ENCODE measurements at places on chromosomes 6 and 20.

DNA sequence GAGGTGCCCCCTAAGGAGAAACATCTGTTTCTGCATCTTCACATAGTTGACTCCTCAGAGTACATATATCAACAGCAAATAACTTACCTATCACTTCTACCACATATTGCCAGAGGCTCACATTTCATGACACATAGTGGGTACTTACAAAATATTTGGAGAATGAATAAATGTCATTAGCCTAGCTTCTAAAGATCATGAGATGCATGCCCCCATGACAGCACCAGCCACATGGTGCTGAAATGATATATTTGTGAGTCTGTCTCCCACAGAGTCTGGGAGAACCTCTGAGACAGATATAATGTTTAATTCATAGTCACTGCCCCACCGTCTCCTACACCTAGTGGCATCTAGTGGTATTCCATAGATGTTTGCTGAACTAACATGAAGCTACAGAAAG lies 555.6 kb downstream of the KIF16B start:
- DNase-seq: no peak

- no peak for DNase-seq
Observed at GRCh38 chr20:30487947-30488926, 769.2 kb upstream of the DEFB115 start.

- peak; percentile 89 for DNase-seq
Observed at GRCh38 chr6:158649289-158650143, at the start of gene SYTL3. SYTL3 (plus strand) TSS chr6:158650054; CDS start chr6:158663269, 13,215 bp downstream.

DNA sequence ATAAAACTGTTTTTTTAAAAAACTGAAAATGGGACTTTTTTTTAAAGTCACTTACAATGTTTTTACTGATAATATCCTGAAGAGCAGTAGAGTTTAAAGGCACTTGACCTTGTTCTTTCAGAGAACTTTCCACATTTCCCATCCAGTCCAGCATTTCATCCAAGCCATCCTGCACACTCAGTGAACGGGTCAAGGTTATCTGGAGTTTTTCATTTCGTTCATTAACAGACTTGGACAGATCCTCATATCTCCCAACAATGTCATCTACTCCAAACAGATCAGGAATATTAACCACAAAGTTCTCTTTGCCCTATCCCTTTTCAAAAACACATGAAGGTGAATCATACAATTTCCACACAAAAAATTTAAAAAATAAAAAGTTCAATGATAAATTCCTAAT lies 69.1 kb downstream of the DST start:
- no peak for DNase-seq

DNA sequence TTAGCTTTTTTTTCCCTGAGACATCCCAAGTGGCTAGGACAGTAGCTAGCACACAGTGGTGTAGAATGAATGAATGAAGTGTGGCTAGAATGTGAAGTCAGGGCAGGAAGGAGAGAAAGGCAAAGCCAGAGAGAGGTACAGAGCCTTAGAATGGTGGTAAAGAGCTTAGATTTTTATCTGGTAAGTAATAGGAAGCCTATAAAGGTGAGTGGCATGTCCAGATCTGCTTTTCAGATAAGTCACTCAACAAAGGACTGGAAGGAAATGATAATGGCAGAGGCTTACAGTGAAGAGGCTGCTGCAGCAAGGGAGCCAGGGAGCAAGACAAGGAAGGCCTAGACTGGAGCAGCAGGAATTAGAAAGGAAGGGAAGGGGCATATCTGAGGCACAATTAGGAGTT lies 96.0 kb upstream of the PRDM1 start:
- DNase-seq: no peak

DNA sequence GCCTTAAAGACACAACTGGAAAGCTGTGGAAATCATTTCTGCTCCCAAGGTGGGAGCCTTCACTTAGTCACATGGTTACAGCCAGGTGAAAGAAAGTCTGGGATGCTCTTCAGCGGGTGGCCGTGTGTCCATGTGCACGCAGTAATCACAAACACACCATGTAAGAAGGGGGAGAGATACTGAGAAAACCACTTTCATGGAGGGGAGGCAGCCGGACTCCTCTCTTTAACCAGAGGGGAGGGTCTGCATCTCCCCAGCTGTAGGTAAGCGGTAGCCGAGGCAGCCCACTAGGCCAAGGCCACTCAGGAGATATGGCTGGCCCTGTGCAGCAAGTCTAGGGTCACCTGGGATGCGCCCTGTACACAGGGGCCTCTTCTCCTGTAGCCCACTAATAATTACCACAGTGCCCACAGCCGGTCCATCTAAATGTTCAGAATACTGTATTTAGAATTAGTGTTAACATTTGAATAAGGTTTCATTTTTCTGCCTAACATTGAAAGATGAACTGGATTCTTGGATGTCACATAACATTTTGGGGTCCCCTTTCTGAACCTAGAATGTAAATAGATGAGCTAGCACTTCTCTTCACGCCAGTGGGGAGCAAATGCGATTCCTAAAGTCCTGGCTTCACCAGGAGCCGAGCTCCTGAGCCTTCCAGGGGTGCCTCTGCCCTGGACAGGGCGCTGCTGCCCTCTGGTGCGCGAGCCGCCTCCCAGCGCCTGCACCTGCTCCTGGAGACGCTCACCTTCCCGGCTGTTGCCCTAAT lies 15.9 kb downstream of the GPR31 start:
- DNase-seq: peak; percentile 55

DNA sequence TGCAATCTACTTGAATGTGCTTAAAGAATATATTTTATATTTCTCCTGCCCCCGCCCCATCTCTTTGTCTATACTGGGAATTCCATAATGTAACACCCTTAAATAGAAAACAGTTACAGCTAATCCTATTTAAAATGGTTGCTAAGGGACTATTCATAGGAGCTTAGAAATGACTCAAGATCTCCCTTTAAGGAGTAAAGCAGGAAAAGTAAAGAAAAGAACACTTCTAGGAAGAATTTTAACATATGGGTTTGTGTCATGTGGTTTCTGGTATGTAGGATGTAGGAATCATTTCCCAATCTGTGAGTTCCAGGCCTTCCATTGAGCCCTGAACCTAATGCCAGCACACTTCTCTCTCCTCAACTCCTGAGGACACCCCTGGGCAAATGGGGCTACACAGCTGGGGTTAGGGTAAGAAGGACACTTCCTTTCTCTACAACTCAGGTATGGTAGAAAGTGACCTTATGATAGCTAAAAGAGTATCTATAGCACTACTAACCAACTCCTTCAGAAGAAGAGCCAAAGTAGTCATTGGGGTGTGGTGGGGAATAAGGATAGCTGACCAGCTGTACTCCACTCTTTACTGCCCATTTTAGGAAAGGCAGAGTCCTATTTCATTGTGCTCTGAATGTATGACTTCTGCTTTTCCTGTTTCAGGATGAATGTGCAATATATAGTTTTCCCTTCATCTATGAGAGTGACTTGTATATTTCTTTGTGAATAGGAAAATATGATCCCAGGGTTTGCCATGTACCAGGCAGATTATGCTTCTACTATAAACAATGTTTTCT lies 27.3 kb downstream of the RIMS1 start:
- peak; percentile 6 for DNase-seq

DNA sequence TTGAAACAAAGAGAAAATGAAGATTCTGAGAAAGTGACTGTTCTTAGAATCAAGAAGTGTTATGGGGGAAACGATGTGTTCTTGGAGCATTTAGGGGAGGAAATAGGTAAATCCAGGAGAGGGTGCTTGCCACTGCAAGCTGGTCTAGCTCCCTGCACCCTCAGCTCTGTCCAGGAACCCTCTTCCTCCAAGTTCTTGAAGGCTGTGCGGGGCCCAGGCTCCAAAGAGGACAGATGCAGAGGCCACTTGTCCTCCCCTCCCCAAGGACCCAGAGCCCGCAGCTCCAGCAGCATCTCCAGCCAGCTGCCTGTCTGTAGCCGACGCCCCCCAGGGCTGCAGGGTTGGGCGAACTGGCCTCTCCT lies 87.9 kb downstream of the CDC5L start:
- DNase-seq: no peak

- DNase-seq: no peak
Observed at GRCh38 chr6:25026723-25027122, 91.0 kb upstream of the RIPOR2 start.

GRCh38 chr20:14928083-14928482 lies 590.7 kb upstream of the FLRT3 start:
- DNase-seq: no peak

- DNase-seq: peak; percentile 42
Observed at GRCh38 chr6:55023230-55023629, 151.1 kb upstream of the HCRTR2 start.

- DNase-seq: no peak
Observed at GRCh38 chr20:22682381-22682780, 98.0 kb upstream of the FOXA2 start.

- DNase-seq: no peak
Observed at GRCh38 chr6:131366223-131366622, 206.8 kb upstream of the ARG1 start.

DNA sequence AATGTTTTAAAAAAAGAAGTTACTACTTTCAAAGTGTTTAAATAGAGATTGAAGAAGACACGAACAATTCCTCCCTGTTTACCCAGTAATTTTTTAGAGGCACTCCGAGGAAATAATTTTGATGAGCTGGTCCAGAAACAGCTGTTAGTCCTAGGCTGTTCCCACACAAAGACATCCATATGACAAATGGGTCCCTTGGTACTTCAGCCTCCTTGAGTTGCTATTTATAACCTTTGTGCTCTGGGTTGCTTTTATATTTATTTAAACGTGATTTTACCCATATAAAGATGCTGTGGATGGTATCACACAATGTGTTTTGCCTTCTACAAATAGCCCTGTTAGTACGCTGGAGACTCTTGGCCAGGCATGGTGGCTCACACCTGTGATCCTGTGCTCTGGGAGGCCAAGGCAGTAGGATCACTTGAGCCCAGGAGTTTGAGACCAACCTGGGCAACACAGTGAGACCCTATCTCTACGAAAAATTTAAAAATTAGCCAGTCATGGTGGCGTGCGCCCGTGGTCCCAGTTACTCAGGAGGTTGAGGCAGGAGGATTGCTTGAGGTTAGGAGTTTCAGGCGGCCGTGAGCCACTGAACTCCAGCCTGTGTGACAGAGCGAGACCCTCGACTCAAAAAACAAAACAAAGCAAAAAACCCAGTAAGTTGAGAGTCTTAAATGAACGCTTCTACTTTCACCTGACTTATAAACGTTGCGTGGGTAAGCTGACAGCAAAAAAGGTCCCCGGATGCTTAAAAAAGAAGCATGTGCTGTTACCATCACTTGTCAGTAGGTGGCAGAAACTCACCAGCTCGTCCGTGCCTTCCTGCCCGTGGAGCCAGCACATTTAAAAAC lies 56.9 kb upstream of the ARMH2 start:
- peak; percentile 82 for DNase-seq

- DNase-seq: no peak
Observed at GRCh38 chr6:37674161-37674560, 23.5 kb downstream of the MDGA1 start.

- DNase-seq: no peak
Observed at GRCh38 chr20:19783966-19784401, 25.9 kb downstream of the RIN2 start.

Measured in suppressor macrophage treated with lipopolysaccharide for 4 hours (primary cell).